ENCODE measurements at places on chromosomes 1 and 21.

GRCh38 chr1:43438006-43438405 is 15.7 kb downstream of the HYI start:
- DNase-seq: no peak

GRCh38 chr1:224116131-224116530 is 2.2 kb downstream of the FBXO28 start:
- peak; percentile 71 for DNase-seq

- DNase-seq: no peak
Observed at GRCh38 chr1:211732293-211732980, 57.0 kb upstream of the NEK2 start.

DNA sequence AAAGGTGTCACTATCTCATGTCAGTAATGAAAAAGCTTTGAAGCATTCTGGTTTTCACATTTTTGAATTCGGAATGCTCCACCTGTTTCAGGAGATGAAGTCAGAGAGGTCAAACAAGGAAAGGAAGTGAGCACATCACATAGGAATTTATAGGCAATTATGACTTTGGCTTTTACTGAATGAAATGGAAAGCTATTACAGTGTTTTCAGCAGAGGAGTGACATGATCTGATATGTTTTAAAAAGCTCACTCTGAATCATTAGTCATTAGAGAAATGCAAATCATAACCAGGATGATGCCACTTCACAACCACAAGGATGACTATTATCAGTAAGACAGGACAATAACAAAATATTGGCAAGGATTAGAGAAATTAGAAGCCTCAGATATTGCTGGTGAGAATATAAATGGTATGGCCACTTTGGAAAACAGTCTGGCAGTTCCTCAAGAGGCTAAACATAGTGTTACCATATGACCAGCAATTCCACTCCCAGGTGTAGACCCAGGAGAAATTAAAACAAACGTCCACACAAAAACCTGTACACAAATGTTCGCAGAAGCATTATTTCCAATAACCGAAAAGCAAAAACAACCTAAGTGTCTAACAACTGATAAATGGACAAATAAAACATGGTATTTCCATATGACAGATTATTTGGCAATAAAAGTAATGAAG is 7.5 kb downstream of the TAF1A start:
- no peak for DNase-seq

DNA sequence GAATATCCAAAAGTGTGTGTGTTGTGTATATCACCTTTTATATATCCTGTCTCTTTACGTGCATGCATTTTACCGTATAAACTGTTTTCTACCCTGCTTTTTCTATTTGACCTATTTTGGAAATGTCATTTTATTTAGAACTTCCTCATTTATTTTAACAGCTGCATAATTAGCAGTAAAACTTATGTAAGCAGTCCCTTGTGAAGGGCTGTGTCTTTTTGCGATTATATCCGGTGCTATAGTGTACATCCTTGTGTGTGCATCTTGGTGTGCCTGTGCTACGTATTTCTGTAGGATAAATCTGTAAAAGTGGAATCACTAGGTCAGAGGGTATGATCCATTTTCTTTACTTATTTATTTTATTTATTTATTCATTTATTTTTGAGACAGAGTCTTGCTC is 7.2 kb downstream of the LGALS8 start:
- DNase-seq: no peak

DNA sequence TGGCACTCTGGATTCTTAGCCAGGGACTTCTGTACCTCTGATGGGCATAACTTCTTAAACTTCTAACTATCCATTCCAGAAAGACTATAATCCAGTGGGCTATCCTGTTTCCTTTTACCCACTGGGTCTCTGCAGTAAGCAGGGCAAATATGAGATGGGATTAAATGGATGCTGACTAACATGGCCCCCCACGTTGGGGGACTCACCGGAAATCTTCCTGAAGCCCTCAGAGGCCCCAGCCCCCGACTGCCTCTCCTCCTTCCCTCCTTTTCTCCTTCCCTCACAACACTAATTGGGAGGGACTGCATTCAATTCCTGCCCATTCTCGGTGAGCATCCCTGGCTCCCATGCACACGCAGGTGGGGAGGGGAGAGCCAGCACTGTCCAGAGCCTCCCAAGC is 70.1 kb downstream of the SSBP3 start:
- DNase-seq: no peak

DNA sequence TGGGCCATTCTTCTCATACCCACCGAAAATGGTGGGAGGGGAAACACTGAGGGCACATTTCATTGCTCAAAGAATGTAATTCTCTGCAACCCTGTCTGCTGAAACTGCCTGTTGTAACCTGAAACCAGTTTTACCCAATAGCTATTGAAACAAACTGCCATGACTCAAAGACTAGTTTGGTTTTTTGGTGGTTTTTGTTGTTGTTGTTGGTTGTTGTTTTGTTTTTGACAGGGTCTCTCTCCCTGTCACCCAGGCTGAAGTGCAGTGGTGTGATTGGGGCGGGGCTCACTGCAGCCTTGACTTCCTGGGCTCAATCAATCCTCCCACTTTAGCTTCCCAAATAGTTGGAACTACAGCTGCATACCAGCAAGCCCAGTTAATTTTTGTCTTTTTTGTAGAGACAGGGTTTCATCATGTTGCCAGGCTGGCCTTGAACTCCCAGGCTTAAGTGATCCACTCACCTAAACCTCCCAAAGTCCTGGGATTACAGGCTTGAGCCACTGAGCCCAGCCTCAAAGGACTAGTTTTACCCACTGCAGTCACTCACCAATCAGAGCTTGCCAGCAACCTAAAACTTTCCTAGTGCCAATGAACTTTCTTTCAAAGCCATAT is 2.1 kb upstream of the IPP start:
- no peak for DNase-seq

DNA sequence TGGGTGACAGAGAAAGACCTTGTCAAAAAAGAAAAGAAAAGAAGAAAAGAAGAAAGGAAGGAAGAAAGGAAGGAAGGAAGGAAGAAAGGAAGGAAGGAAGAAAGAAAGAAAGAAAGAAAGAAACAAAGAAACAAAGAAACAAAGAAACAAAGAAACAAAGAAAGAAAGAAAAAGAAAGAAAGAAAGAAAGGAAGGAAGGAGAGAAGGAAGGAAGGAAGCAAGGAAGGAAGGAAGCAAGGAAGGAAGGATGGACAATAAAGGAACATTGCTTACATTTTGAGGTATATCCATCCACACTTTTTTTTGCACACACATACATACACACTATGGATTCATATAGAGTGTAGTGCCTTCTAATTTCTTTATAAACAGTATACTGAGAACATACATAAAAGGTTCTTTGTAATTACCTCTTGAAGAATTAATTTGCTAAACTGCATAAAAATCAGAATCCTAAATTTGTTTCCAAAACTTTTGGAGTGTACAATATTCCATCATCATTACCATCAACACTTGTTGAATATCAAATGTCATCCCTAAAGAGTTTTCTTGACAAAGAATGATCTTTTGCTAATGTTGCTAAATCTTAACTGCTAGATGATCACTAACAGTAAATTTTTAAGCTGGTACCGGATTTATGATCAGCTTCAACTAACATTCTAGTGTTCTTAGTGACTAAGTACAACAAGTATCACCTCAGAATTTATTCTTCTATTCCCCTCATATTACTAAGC is 11.4 kb upstream of the GADD45A start:
- no peak for DNase-seq

DNA sequence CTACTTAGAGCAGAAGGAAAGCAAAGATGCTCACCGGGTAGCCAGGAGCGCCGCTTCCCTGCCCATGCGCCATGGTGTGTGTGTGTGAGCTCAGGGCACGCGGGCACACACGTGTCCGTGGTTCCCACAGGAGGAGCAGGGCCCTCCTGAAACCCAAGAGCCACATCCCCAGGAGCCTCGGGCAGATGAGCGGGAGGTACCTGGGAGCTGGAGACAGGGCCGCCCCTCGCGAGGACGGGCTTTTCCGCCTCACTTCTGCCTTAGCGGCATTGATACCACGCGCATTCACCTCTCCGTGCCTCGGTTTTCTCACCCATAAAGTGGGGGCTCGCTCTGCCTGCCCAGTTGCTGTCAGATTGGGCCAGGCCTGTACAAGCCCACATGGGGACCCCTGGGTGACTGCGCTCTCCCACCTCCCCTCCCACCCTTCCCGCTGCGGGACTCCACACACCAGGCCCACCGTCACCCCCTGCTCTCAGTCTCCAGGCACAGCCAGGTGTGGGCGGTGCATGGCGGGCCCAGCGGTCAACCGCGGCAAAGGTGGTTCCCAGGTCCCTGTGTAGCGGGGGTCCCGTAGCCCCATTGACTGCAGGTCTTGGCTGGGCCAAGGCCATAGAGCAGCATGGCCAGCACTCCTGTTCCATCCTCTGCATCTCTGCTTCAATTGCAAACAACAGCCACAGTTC is 66.3 kb downstream of the SIK1 start:
- DNase-seq: no peak

- peak; percentile 65 for DNase-seq
Observed at GRCh38 chr21:39385299-39386145, 36.6 kb upstream of the HMGN1 start.

All from CD4-positive, alpha-beta T cell treated with Interleukin-17A for 1 hour (primary cell).